Stimulated activated CD4-positive, alpha-beta T cell treated with anti-CD3 and anti-CD28 coated beads, TNF-alpha, amount 100 ng/mL, for 1 hour (primary cell): ENCODE measurements at places on chromosomes 4 and X.

DNA sequence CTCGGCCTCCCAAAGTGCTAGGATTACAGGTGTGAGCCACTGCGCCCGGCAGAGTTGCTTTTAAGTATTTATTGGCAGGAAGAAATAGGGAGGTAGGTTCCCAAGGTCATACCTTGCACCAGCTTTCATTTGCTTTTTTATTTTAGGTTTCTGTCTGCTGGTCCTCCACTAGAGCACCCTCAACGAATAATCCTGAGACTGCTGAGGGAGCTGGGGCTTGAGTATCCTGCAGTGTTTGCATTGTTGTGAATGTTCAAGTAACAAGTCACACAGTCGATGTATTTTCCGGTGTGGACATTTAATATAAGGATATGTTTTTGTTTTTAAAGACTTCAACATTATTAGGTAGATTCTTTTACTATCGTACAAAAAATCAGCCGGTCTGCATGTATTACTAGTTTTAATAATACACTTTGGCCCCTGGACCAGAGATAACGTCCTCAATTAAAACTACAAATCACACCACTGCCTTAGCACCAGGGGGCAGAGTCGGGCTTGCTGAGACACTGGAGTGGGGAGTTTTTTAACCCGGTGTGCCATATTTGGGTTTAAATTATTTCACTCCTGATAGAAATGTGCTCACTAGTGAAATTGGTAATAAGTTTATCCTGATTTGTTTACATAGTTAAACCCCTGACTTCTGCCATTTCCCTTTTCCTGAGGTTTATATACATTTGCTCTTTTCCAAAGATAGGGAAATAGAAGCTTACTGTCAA, 11.6 kb downstream of the SMIM20 start:
- DNase-seq, result no peak

GRCh38 chrX:25383196-25383595, 367.4 kb upstream of the ARX start:
- no peak for DNase-seq

- no peak for DNase-seq
Measured at GRCh38 chr4:3075652-3075981, 1.1 kb downstream of the HTT start.

DNA sequence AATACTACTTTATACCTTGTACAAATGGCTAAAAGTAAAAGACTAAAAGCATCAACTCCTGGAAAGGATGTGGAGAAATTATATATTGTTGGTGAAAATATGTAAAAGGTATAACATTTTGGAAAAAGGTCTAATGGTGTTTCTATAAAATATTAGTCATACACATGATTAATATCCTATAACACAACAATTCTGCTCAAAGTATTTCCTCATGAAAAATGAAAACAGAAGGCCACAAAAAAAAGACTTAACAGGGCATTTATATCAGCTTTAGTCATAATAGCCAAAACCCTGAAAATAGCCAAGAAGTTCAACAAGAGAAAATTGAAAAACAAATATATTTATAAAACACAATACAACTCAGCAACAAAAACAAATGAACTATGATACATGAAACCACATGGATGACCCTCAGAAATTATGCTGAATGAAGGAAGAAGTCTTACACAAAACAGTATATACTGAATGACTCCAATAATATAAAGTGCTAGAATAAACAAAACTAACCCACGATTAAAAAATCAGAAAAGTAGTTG, 38.8 kb downstream of the TBCK start:
- no peak for DNase-seq

GRCh38 chr4:11831739-11832138, 403.0 kb upstream of the HS3ST1 start:
- no peak for DNase-seq

DNA sequence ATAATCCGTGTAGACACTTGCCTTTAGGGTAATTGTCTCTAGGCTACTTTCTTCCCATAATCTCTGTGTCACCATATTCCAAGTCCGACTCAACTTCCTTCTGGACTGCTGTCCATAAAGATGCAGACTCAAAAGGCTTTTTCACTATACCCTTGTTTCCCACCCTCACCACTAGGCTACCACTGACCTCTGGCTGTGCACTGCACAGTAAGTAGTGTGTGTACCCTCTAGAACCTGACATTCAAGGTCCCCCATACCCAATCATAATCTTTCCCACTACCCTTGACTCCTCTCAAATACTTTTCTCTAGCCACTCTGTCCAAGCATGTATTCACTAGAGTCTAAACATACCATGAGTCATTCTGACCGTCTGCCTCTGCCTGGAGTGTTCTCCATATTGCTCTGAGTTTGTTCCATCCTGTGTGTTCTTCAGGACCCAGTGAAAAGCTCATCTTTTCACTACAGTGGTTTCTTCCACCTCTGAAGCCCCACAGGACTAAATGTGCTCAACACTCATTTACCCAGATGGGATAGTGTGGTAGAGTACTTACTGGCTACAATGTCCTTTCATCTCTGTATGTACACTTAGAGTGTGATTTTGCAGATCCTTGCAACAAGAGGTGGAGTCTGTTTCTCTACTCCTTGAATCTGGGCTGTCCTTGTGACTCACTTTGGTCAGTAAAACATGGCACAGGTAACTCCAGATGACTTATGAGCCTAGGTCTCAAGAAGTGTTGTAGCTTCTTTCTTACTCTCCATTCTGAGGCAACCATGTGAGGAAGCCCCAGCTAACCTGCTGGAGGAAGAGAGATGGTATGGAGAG, 17.4 kb downstream of the JADE3 start:
- DNase-seq, result no peak

- no peak for DNase-seq
Measured at GRCh38 chr4:151719956-151720334, 40.9 kb downstream of the GATB start.

- DNase-seq, result no peak
Measured at GRCh38 chr4:120843849-120844527, 78.5 kb downstream of the PRDM5 start.

DNA sequence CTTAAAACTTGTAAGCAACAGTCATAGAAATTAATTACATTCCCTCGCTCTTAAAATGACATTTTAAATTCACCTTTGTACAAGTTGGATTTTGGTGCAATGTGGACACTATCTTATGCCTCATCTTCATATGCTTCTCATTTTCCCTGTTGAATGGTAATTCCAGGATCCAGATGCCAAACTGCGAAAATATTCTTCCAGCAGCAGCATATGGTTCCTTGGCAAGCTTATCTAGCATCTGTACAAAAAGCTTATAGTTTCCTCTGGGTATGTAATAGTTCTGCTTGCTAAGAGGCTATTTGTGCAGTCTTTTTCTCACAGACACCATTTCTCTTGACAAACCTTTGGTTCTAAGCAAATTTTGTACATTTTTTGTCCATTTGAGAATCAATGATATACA, 2079.7 kb upstream of the AGA start:
- no peak for DNase-seq

- DNase-seq, result no peak
Measured at GRCh38 chr4:185317880-185318279, 77.8 kb downstream of the LRP2BP start.

DNA sequence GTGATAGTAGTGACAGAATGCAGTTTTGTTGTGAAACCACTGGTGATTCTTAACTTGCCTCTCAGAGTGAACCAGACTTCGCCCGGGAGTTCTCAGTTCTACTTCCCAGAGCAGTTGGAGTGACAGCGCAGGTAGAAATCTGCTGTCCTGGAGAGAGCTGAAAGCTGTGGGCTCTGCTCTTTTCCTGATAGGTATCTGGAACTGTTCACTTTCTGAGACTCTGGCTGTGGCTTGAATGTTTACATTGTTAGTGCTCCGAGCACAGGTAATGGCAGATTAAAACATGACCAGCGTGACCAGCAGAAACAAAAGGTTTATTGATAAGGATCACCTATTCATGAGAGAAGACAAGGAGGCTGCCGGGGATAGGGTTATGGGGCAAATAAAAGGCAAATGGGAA, 360.7 kb downstream of the BMPR1B start:
- no peak for DNase-seq

DNA sequence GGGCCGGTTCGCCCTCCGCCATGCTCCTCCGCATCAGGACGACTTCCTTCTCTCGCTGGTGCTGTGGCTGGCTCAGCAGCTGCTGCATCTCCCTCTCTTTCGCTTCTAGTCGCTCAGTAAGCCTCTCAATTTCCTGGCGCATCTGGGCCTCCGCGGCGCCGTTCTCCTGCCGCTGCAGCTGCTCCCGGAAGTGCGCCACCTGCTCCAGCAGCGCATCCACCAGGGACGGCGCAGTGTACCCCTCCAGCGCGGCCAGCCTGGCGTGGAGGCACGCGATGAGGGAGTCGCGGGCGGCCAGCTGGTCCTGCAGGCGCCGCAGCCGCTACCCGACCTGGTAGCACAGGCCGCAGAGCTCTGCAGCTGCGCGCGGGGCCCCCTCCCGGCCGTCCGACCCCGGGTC, 97.4 kb upstream of the MED14 start:
- no peak for DNase-seq

- DNase-seq, result no peak
Measured at GRCh38 chr4:128979934-128980333, 113.4 kb downstream of the SCLT1 start.

- no peak for DNase-seq
Measured at GRCh38 chr4:15989424-15989823, 26.4 kb upstream of the FGFBP2 start.

- no peak for DNase-seq
Measured at GRCh38 chr4:188714501-188714900, 575.3 kb downstream of the TRIML1 start.

GRCh38 chr4:52107336-52107735, 56.2 kb downstream of the SPATA18 start:
- DNase-seq, result no peak

GRCh38 chr4:56206258-56206657, 181.0 kb downstream of the AASDH start:
- no peak for DNase-seq

DNA sequence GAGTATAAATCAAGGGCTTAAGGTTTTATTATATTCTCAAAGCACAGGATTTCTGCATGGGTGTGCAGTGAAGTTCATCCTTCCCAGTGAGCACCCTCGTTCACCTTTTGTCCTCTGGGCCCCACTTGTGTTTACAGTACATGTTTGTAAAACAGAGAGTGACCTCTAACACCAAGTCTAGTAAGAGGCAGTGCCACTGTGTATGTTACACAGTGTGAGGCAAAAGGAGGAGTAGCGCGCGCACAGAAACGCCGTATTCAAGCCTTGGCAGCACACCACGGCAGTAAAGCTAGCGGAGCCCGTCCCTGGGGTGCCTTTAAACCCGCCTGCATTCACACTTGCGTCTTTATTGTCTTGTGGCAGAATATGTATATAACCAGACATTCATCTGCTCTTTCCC, 51.9 kb downstream of the CCNI start:
- no peak for DNase-seq

GRCh38 chr4:75904076-75904475, 1.8 kb upstream of the PPEF2 start:
- DNase-seq, result no peak

DNA sequence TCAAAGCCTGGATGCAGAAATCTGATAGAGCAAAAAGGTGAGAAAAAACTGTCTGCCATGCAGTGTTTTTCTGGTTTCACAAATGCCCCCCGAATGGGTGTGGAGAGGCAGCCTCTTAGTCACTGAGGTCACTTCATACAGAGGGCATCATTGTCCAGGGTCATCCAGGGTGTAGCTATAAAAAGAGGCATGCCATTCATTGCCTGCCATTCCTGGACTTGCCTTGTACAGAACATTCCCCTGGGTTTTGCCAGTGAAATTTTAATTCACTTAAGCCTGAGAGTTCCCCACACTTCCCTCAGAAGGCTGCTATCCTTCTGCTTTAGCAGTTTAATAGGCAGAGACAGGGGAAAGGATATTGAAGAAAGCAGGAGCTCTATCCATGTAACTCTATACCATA, 230.3 kb downstream of the UNC5C start:
- no peak for DNase-seq

GRCh38 chr4:56450342-56450741, 14.3 kb downstream of the PAICS start:
- DNase-seq, result no peak

- DNase-seq, result no peak
Measured at GRCh38 chr4:957231-957580, 16.2 kb downstream of the DGKQ start.

DNA sequence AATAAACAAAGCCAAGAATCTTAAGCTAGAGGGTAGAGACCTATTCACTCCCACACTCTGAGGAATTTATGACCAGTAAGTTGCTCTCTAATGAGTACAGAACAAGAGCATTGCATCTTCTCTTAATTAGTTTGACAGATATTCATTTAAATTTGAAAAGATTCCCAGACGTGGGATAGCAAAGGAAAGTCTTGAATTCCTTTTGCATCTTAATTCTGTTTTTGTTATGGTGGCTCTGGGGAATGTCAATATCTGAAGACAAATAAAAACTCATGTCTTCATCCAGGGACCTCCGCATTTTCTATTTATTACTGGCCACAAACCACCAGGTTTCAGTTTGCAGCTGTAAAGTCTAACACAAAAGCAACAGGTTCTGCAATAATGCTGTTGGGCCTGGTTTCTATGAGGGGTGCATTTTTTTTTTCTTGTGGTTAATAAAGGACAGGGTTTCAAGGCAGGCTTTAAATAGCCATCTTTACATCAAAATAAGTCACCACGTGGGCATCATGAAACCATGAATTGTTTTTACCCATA, 172.3 kb downstream of the SHROOM3 start:
- no peak for DNase-seq

GRCh38 chr4:72997409-72997808, 72.1 kb downstream of the COX18 start:
- no peak for DNase-seq

- no peak for DNase-seq
Measured at GRCh38 chrX:28979877-28980276, 392.6 kb downstream of the IL1RAPL1 start.

DNA sequence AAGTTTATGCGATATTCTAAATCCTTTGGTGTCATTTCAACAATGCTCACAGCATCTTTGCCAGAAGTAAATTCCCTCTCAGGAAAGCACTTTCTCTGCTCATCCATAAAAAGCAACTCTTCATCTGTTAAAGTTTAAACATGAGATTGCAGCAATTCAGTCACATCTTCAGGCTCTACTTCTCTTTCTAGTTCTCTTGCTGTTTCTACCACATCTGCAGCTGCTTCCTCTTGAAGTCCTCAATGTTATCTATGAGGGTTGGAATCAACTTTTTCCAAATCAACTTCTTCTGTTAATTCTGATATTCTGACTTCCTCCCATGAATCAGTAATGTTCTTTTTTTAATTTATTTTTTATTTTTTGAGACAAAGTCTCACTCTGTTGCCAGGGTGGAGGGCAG, 100.9 kb downstream of the LCORL start:
- DNase-seq, result no peak

GRCh38 chr4:112075129-112075753, 70.0 kb upstream of the FAM241A start:
- no peak for DNase-seq

- no peak for DNase-seq
Measured at GRCh38 chr4:128384765-128385598, 97.4 kb upstream of the PGRMC2 start.

GRCh38 chr4:172802032-172802431, 366.6 kb upstream of the GALNT7 start:
- no peak for DNase-seq

GRCh38 chrX:131331152-131331551, 42.0 kb upstream of the IGSF1 start:
- DNase-seq, result no peak
